Uterus (tissue), 4 donors: ENCODE measurements at places on chromosomes 3 and 15. TPM values are rescaled to one million over a fixed set of nuclear protein-coding genes. Genes with fewer than 3 reads are reported as not detected.

DNA sequence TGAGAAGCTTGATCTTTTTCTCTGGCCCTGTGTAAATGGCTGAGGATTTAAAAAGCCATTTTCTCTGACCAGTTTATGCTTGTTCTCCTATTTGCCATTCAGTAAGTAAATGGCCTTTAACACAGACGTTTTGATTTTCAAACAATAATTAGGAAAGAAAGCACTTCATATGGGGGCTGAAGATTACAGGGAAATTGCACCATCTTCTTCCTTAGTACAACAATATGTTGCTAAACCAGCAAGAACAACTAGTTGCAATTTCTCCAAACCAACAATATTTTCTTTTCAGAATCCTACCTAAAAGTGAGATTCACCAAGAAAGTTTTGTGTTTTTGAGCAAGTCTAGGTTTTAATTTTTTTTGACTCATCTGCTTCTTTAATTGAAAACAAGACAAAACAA, 80.5 kb upstream of the CCNL1 start:
- no peak for DNase-seq

Gene LIPH
- total RNA-seq = not detected

DNA sequence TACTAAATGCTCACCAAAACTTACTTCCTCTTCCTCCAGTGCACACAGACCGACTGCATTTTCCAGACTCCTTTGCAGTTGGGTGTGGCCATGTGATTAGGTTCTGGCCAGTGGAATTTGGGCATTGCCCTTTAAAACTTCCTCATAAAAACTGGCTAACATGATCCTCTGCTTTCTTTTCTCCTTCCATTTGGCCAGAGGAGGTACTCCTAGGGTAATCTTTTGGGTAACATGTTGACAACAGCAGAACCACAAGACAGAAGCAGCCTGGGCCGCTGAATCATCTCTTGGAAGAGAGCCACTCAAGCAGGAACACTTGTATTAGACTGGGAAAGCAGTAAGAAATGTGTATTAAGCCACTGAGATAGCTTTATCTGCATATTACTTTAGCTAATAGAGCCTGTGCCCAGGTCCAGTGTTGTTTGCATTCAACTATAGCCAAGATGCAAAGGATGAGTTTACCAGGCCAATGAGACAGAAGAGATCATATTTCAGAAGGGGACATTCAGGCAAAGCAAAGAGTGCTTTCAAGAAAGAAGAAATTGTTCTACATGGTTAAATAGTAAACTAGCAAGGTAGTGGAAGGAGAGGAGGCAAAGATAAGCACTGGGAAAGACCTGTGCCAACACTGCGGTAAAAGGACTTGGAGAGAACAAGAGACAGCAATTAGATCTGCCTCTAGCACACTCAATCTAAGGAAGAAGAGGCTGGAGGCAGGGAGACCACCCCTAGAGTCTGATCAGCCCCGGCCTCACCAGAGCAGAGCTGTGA, 79.8 kb downstream of the PLCH1 start:
- DNase-seq = peak; percentile 64

GRCh38 chr3:195914648-195915473, 6.5 kb upstream of the TNK2 start:
- DNase-seq = peak; percentile 89

DNA sequence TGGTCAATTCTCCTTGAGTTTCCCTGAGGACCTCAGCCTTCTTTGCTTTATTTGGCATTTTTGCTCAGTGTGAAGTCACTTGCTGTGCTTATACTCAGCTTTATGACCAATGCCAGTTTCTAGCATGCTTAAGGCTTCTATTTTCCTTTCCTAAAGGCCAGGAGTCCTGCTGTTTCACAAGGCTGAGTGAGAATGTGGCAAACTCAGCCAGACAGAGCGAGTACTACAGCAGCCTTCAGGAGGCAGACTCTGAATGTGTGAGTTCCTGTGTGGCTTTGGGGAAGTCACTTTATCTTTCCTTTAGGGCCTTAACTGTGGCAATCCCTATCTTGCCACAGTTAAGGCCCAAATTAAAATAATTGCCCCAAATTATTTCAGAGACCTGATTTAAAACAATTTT, 213.2 kb upstream of the MRPL3 start:
- no peak for DNase-seq

DNA sequence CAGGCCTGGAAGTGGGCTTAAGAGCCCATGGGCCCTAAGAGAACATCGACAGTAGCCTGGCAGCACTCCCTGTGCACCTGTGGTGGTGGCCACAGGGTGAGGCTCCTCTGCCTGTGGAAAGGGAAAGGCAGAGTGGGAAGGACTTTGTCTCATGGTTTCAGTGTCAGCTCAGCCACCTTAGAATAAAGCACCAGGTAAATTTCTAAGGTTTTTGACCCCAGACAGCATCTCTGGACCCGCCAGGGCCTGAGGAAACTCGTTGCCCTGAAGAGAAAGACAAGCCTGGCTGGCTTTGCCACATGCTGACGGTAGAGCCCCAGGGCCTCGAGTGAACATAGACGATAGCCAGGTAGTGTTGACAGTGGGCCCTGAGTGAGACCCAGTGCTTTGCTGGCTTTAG, 22.1 kb downstream of the GOLGA6A start:
- no peak for DNase-seq

- DNase-seq = no peak
Observed at GRCh38 chr3:151379083-151379734, 5.3 kb downstream of the P2RY12 start.

Gene CGNL1
- total RNA-seq = 23.5 TPM

Gene LRRC49
- 20.8 TPM for total RNA-seq

- no peak for DNase-seq
Observed at GRCh38 chr3:64039981-64040733, 16.9 kb upstream of the PSMD6 start.

Gene NMB
- total RNA-seq = 5.0 TPM

DNA sequence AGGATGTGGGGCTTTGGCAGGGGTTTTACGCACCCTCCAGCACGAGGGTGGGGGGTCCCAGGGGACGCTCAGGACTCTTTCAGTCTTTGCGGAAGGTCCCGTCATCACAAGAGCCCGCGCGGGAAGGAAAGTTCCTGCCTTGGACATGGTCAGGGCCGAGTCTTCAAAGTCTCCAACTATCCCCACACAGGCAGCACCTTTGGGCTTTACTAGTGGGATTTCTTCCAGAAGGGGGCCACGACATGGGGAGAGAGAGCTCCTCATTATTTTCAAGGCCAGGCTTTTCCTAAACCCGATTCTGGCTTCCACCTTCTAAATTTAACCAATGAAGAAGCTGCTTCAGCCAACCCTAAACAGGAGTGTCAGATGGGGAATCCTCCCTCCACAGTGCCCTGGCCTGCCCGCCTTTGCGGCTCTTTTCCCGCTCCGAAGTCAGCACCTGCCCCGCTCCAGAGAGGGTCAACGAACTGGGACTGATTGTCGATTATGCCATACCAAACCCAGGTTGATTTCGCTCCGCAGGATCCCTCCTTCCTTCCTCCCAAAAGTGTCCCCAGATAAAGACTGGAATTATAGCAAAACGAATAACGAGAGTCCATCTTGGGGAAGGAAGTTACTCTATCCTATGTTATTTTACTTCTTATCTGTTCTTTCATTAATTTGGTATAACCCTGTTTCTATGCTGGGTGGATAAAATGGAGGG, 11.0 kb downstream of the SHOX2 start:
- DNase-seq = no peak

DNA sequence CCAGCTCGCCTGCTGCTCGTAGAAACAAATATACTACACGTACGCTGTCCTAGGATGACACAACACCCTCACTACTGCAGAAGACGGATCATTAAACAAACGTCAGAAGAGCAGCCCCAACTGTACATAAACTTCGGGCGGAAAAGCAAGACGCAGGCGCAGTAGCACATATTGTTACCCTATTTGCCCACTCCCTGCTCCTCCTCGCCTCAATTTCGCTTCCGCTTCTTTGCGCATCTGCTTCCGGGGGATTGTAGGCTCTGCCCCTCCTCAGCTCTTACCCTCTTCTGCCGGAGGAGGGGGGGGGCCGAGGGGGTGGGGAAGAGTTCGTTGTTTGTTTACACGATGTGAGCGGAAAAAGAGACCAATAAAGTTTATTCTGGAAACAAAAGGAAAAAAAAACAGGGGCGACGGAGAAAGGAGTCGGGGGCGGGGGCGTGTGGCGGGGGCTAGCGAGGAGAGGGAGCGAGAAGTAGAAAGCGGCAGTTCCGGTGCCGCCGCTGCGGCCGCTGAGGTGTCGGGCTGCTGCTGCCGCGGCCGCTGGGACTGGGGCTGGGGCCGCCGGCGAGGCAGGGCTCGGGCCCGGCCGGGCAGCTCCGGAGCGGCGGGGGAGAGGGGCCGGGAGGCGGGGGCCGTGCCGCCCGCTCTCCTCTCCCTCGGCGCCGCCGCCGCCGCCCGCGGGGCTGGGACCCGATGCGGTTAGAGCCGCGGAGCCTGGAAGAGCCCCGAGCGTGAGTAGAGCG, at the start of gene PIK3CA:
PIK3CA (plus strand) TSS at position 485 of the 743 bp plus-strand sequence. CDS start 50,469 bp downstream, outside the sequence.
- DNase-seq = peak; percentile 93

DNA sequence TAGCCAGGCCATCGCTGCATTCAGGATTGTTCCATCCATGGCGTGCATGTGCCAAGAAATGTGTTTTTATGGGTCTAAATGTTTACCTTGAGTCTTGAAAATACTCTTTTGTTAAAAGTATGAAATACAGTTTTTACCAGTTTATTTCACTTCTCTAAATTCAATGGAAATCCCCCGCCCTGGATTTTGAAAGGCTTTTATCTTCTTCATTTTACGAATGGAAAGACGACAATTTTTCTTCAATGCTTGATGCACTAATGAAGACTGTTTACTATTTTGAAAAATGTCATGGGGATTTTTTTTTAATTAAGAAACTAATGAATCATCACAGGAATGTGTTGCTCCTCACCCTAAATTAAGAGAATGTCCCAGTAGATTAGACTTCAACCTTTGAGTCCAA, 83.5 kb downstream of the FAM81A start:
- DNase-seq = no peak

DNA sequence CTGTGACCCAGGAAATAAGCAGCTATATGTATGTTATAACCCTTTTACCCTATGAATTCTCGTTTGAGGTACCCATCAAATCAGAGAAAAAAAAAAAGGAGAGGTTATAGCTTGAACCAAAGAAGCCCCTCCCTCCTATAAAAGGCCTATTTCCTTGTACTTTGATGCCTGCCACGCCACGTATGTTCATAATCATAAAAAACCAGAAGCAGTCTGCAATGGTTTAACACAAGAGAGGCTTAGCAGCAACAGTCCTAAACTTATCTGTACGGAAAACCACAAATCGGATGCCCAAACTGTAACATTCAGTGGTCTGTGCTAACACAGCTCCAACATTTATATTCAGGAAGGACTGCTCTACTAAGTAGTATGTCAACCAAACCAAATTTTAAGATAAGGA, 21.2 kb downstream of the CCR8 start:
- no peak for DNase-seq

Gene TRIM42
- total RNA-seq = not detected

DNA sequence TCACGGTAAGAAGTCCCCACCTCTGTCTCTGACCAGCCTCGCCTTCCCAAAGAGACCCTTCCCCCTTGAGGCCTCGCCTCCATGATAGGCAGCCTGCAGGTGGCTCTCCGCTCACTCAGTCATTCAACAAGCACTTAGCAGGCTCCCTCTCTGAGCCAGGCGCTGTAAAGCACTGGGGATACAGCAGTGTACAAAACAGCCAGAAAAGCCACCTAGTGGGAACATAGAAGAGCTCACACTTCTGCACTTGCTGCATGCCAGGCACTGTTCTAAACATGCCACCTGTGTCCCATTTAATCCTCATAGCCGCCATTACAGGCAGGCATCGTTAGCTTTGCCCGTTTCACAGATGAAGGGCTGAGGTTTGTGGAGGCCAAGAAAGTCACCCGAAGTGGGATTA, 56.0 kb downstream of the SEMA3G start:
- DNase-seq = no peak

Gene TM4SF18
- total RNA-seq = 14.7 TPM

DNA sequence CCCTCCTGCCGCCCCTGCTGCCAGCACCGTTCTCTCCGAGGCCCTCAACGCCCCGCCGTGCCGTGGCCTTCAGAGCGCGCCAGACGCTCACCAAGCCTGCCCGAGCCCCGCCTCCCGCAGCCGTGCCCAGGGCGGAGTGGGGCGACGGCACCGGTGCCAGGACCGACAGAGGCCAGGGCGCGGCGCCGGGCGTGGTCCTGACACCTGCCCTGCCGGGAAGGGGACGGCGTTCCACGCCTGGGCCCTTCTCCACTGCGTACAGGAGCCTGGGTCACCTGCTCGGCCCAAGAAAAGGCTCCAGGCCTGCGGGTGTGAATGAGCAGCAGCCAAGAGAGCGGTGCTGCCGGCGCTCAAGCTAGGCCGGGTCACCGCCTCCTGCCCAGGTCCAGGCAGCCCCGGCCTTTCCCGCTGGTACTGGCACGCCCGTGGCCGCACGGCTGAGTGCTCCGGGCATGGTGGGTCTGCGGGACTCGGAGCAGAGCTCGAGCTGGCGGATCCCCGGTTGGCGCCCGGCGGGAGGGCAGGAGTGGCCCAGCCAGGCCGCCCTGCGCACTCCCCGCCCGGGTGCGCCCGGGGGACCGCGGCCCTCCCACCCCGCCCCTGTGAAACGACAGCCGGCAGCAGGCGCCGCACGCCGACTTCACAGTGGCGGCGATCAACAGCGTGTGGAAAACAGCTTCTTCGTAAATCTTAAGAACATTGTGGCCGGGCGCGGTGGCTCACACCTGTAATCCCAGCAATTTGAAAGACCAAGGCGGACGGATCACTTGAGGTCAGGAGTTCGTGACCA, 4.2 kb downstream of the OCA2 start:
- DNase-seq = no peak
